Renal cortex interstitium (tissue), 15 donors: ENCODE measurements at places on chromosomes 16 and 17. TPM values are rescaled to one million over a fixed set of nuclear protein-coding genes. Genes with fewer than 3 reads are reported as not detected.

Gene UMOD
- polyA plus RNA-seq: 70.4 TPM

Gene C16orf96
- 0.16 TPM for polyA plus RNA-seq

Gene KRT222
- 0.17 TPM for polyA plus RNA-seq

Gene VAMP2
- 150 TPM for polyA plus RNA-seq

Gene ANKFY1
- polyA plus RNA-seq: 54.7 TPM

Gene IGSF6
- polyA plus RNA-seq: 3.2 TPM

- no peak for DNase-seq
Measured at GRCh38 chr17:9902120-9902519, 3.0 kb downstream of the RCVRN start.

DNA sequence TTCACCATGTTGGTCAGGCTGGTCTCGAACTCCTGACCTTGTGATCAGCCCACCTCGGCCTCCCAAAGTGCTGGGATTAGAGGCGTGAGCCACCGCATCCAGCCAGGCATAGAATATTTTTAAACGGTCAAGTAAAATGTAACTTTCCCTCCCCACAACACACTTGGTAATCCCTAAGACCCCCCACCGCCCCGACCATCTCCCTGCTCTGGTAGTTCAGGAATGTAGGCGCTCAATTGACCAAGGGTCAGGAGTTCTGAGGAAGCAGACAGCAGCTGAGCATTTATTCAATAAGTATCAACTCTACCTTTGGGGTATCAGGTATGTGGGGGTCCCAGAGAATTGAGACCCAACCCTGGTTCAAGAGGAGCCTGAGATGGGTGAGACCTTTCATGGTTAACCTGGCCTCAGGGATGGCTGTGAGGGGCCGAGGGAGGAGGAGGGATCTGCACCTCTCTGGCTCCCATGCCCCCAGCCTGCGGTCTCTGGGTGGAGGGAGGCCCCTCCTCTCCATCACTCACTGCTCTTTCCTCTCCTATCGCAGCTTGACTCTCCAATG is 48.4 kb upstream of the TOB1 start:
- DNase-seq: no peak

DNA sequence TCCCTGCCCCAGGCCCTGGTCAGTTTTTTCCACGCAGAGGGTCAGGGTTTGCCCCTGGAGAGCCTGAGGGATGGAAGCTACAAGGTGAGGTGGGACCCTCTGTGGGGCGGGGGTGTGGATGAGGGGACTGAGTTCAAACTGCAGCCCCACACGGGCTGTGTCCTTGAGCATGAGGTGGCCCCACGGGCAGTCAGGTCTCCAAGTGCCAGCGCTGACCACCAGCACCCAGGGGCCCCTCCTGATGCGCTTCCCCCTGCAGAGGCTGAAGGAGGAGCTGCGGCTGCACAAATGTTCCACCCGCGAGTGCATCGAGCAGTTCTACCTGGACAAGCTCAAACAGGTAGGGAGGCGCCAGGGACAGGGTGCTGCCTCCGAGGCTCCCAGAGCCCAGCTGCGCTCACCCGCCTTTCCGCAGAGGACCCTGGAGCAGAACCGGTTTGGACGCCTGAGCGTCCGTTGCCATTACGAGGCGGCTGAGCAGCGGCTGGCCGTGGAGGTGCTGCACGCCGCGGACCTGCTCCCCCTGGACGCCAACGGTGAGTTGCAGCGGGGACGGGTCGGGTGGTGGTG is 4.3 kb downstream of the TSR3 start:
- DNase-seq: no peak

- DNase-seq: no peak
Measured at GRCh38 chr17:28225271-28225670, 93.7 kb upstream of the TMEM97 start.

GRCh38 chr17:45784741-45785479 is 790 bp downstream of the CRHR1 start:
- no peak for DNase-seq

DNA sequence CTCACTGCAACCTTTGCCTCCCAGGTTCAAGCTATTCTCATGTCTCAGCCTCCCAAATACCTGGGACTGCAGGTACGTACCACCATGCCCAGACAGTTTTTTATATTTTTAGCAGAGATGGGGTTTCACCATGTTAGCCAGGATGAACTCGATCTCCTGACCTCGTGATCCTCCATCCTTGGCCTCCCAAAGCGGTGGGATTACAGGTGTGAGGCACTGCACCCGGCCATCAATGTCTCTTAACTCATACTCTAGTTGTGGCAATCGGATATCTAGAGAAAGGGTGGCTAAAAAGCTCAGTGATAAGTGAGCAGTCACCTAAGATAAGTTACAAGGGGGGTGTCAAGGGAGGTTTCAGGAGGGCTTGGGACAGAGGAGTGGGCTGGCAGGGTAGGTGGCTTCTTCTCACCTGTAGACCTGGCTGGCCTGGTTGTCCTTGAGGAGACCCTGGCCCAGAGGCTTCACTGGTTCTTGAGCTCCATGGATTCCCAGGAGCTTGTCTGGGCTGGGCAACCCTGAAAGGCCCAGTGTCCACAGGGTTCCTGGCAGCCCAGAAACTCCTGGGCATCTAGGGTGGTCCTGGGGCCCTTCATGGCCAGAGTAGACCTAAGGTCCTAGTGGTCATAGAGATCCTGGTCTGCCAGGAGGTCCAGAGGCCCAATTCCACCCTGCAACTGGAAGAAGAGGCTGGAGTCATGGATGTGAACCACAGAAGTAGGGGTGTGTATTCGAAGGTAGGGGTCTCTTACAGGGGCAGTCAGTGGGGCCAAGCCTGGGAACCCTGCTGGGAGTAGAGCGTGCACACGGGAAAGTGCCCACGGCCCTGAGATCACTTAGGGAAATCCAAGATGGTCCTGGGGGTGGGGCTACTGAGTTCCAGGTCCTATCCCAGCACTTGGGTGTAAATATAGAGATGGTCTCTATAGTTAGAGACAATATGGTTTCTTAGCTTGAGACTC is 12.7 kb upstream of the IGFBP4 start:
- no peak for DNase-seq

- no peak for DNase-seq
Measured at GRCh38 chr16:102060-102855, 24.2 kb downstream of the MPG start.

DNA sequence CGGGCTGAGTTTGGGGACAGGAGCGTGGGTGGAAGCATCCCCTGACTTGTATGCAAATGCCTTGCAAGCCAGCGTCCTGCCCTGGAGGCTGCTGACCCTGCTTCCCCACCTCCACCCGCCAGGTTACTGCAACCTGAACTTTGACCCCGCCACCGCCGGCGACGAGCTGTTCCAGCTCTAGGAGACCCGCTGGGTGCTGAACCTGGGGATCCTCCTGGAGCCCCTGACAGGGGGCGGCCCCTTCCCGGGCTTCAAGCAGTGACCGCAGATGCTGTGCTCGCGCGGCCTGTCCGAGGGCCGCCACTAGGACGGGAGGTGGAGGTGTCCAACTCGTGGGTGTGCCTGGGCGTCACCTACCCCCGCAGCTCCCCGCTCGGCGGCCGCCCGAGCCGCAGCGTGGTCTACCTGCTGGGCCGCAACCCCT is 10.7 kb upstream of the SLC16A5 start:
- no peak for DNase-seq

- no peak for DNase-seq
Measured at GRCh38 chr16:88879788-88880055, 13.3 kb upstream of the PABPN1L start.

DNA sequence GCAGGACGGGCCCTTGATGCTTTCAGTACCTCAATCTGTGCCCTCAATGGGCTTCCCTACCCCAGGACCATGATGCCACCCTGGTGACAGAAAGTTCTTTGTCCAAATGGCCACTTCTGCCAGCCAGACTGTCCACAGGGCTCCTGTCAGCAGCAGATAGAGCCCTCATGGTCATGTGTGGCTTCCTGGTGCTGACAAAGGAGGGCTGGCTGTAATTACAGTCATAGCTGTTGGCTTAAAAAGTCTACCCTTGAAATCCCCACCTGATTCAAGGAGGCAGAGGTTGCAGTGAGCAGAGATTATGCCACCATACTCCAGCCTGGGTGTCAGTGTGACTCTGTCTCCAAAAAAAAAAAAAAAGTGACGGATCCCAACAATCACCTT is 3.3 kb downstream of the TRPV2 start:
- DNase-seq: no peak

- DNase-seq: no peak
Measured at GRCh38 chr16:88634141-88634993, 4.0 kb upstream of the IL17C start.

DNA sequence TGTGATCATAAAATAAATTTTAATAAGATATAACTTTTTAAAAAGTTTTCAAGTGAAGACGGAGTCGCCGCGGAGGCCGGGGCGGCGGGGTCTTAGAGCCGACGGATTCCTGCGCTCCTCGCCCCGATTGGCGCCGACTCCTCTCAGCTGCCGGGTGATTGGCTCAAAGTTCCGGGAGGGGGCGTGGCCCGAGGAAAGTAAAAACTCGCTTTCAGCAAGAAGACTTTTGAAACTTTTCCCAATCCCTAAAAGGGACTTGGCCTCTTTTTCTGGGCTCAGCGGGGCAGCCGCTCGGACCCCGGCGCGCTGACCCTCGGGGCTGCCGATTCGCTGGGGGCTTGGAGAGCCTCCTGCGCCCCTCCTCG is at the start of gene FOXC2:
Gene FOXC2, plus strand, starts transcription at position 229 of the 365 bp plus-strand sequence. CDS start 507 bp downstream, outside the sequence.
- peak; percentile 96 for DNase-seq

- no peak for DNase-seq
Measured at GRCh38 chr17:80927791-80928216, 63.8 kb upstream of the CHMP6 start.

DNA sequence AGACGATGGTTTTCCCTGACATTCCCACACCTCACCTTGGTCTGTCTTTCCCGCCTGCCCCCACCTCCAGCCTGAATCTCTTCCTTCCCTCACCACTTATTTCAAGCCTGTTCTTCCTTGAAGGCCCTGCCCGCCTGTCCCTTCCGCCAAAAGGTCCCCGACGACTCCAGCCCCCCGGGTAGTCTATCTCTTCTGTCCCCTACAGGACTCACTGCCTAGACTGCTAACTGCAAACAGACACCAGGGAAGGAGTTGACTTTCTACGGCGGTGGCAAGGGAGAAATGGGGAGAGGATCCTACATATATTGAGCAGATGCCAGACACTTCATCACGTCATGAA is 53.7 kb downstream of the NT5M start:
- no peak for DNase-seq

GRCh38 chr17:82967268-82968032 is 112.0 kb upstream of the METRNL start:
- no peak for DNase-seq

GRCh38 chr16:31223044-31223443 is 6.1 kb upstream of the PYDC1 start:
- no peak for DNase-seq

DNA sequence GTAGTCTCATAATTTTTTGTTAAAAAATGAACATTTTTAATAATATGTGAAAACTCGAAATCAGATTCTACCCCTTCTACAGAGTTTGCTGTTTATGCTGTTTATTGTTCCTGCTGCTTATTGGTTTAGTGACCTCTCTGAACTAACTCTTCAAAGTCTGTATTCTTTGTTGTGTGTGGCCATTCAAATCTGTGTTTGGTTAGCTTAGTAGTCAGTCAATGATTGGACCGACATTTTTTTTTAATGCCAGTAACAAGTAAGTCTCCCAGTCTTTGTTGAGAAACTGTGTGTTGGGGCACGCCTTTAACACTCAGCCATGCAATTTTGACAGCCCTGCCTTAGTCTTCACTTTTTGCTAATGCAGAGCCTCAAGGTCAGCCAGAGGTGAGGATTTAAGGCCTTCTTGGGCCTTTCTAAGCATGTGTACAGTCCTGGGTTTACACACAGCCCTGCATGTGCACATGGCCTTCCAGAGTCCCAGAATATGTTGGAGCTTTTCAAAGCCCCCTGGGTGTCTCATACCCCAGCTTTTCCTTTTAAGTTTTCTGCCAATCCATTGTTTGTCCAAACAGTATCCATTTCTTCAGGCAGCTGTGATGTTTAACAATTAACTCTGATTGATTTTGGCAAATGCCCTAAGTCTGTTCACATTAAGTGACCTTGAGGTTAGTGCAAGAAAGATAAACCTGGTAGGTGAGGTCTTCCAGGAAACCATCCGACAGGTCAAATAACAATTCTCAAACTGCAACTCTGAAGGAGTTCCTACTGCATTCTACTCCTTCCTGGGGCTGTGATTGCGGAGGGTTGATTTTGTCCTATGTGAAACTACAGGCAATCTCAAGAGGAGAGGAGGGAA is 389.3 kb downstream of the PMP22 start:
- DNase-seq: no peak

- DNase-seq: no peak
Measured at GRCh38 chr16:70715055-70715858, 29.4 kb upstream of the MTSS2 start.

- DNase-seq: no peak
Measured at GRCh38 chr17:51231999-51232398, 27.9 kb downstream of the MBTD1 start.

GRCh38 chr16:21626659-21627277 is 25.6 kb downstream of the IGSF6 start:
- DNase-seq: peak; percentile 18

- no peak for DNase-seq
Measured at GRCh38 chr17:69864462-69864861, 210.6 kb upstream of the KCNJ16 start.

GRCh38 chr17:10875984-10876555 is 38.2 kb upstream of the PIRT start:
- no peak for DNase-seq

GRCh38 chr17:14318109-14318917 is 17.4 kb downstream of the HS3ST3B1 start:
- no peak for DNase-seq
